ENCODE measurements at places on chromosomes 6 and 20. TPM values are rescaled to one million over a fixed set of nuclear protein-coding genes. Genes with fewer than 3 reads are reported as not detected.
A peak's percentile ranks its signal among the peaks of the same experiment; 100 is the strongest.

GRCh38 chr6:134636186-134636799 is 313.6 kb downstream of the ALDH8A1 start:
- peak; percentile 46 for DNase-seq

GRCh38 chr20:48933017-48933766 is 11.7 kb downstream of the ARFGEF2 start:
- DNase-seq, result no peak

DNA sequence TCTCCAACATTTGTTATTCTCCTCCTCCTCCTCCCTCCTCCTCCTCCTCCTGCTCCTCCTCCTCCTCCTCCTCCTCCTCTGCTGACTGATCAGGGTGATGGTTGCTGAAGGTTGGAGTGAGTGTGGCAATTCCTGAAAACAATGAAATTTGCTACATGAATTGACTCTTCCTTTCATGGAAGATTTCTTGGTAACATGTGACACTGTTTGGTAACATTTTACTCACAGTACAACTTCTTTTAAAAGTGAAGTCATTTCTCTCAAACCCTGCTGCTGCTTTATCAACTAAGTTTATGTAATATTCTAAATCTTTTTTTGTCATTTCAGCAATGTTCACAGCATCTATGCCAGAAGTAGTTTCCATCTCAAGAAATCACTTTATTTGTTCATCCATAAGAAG is 543.0 kb downstream of the MAFB start:
- DNase-seq, result no peak

DNA sequence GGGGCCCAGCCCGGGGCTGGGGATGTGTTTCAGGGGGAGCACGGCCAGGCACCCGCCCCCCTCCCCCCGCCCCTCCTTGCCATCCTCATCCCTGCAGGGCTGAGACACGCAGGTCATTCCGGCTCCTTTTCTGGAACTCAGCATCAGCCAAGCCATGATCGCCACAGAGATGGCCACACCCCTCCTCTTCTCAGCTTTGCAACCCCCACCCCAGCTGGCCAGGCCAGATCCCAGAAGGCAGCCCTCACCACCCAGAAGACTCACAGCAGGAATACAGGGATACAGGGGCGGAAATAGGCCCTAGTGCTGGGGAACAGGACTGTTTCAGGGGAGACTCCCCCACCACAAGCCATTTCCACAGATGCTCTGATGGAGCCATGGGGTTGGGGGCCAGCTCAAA is 33.5 kb downstream of the YTHDF1 start:
- no peak for DNase-seq

- peak; percentile 67 for DNase-seq
These were observed 115.9 kb downstream of the OTOR start for GRCh38 chr20:16864069-16864468.

DNA sequence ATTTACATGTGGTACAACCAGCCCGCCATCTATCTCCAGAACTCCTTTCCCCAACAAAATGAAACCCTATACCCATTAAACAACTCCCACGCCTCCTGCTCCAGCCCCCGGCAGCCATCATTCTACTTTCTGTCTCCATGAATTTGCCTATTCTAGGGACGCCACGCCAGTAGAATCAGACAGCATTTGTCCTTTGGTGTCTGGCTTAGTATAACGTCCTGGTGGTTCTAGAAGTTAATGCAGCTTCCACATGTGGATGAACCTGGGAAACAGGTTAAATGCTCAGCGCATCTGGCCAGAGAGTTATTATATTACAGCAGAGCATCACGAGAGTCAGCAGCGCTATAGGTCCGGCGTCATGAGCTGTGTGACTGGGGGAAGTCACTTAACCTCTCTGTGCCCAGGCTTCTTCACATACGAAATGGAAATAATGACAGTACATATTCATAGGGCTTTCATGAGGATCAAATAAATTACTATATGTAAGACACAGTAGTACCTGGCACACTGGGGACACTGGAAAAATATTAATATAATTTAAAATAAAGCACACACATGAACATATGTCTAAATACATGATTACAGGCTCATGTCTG is 178.7 kb upstream of the TAB2 start:
- DNase-seq, result no peak

GFOD1 gene
- total RNA-seq, result 1.8 TPM

GRCh38 chr6:157597461-157598312 is 216.7 kb downstream of the ZDHHC14 start:
- DNase-seq, result peak; percentile 42

GRCh38 chr20:57104113-57104512 is 162.3 kb downstream of the BMP7 start:
- no peak for DNase-seq

DNA sequence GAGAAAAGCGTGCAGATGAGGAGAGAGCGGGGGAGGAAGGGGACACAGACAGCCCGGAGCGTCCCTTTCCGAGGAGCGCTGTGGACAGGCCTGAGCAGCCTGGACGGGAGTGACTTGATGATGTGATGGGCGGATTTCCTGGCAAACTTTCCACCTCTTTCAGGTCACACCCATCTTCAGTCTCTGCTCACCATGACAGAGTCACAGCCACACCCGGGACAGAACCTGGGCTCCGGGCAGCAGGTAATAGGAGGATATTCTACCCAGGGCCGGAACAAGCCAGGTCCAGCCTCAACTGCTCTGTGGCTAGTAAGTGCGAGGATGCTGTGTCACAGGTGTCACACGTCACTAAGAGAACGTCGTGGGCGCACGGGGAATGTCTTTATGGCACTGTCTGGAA is 84.3 kb downstream of the THBS2 start:
- DNase-seq, result no peak

GRCh38 chr6:95087394-95088097 is 489.8 kb upstream of the MANEA start:
- peak; percentile 15 for DNase-seq

GRCh38 chr6:107812234-107812769 is 11.8 kb downstream of the SCML4 start:
- DNase-seq, result no peak

SPATS1 gene
- total RNA-seq, result not detected

SMOC2 gene
- total RNA-seq, result not detected

NINL gene
- 6.4 TPM for total RNA-seq

- DNase-seq, result no peak
These were observed 1.9 kb downstream of the RAB23 start for GRCh38 chr6:57220083-57220703.

DNA sequence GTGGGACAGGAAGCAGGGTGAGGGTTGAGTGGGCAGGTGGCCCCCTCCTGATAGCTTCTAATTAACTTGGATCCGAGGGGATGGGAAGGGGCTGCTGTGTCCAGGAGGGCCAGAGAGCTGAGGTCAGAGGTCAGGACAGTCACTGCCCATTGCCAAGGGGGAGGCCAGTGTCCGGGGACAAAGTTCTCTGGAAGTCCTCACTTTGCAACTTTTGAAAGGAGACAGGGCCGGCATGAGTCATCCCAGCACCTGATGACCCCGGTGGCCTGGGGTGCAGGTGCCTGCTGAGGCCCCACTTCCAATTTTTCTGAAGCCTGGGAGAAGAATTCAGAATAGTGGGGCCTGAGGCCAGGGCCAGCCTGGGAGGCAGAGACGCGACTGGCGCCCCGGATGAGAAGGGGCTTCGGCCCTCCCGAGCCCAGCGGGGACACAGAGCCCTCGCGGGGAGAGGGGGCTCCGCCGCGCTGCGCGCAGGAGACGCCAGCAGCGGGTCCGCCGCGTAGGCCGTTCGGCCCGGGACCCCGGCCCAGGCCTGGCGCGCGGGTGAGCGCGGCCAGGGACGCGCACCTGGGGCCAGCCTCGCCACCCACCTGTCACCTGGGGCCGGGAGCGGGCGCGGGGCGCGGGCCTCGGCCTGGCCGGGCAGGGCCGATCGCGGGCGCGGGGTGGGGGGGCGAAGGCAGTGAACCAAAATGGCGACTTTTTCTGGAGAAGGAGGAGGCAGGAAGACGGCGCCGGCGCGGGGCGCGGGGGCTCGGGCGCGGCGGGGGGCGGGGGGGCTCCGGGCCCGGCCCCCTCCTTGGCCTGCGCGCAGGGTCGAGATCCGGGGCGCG is 586 bp downstream of the ZNF512B start:
- DNase-seq, result no peak

- no peak for DNase-seq
These were observed 118.8 kb downstream of the ZMYND8 start for GRCh38 chr20:47237715-47238114.

DNA sequence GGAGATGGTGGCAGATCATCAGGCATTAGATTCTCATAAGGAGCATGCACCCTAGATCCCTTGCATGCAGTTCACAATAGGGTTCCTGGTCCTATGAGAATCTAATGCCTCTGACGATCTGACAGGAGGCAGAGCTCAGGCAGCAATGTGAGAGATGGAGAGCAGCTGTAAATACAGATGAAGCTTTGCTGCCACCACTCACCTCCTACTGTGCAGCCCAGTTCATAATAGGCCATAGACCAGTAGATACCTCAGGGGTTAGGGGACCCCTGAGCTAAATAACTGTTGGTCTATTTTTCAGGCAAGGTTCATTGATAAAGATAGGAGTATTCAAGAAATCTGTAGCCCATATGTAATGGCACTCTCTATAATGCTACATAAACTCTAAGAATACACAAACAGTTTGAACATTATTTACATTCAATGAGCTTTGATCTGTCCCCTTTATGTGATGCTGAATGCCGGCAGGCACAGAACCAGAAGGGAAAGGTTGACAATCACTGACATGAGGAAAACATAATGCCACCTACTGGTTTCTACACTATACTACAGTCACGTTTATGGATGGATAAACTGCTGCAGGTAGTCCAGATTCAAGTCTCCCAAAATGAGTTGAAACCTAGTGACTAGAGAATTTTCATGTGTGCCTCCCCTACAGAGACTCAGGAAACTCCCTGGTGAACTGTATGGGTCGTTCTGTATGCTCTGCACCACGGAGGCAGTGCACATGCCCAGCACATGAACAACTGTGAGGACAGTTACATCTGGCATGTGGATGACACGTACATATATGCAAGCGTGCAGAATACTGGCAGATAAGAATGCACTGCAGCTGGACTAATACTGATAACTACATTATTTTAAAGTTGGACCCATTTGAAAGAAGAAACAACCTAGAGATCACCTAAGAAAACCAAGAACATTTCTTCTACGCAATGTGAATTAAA is 72.0 kb downstream of the DST start:
- peak; percentile 35 for DNase-seq

DNA sequence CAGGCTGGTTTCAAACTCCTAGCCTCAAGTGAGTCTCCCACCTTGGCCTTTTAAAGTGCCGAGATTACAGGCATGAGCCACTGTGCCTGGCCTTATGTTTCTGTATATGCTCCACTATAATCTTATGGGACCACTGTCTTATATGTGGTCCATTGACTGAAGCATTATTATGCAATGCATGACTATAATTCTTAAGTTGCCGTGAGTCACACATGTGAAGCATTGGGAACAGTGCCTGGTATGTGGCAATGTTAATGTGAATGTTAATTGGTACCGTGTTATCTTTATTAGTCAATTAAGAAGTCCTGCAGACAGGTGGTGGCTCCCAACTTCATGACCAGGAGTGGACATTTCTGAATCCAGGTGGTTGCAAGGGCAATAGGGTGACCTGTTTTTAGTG is 14.7 kb upstream of the ASXL1 start:
- DNase-seq, result peak; percentile 78

CD83 gene
- total RNA-seq, result 14.9 TPM

DNA sequence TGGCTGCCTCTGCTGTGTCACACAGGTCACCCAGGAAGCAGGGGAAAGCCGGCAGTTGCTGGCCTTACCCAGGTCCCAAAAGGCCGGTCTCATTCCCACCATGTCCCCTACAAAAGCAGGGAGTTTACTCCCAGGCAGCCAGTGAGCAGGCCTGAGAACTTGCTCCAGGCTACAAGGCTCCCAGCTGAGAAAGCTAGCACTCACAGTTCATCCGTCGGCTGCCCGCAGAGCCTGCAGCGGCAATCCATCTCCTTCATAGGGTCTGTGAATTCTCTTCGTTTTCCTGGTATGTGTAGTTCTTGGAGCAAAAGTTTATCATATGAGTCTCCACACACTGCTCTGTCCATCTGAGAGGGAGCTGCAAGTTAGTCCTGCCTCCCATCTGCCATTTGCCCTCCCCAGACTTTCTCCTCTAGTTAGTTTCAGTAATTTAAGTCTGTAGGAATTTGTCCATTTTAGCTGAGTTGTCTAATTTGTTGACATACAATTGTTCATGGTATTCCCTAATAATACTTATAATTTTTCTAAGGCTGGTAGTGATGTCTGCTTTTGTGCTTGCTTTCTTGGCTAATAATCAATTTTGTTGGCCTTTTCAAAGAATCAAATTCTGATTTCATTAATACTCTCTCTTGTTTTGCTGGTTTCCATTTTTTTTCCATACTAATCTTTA is 135.6 kb downstream of the MAP3K4 start:
- no peak for DNase-seq

SSTR4 gene
- not detected for total RNA-seq

DNA sequence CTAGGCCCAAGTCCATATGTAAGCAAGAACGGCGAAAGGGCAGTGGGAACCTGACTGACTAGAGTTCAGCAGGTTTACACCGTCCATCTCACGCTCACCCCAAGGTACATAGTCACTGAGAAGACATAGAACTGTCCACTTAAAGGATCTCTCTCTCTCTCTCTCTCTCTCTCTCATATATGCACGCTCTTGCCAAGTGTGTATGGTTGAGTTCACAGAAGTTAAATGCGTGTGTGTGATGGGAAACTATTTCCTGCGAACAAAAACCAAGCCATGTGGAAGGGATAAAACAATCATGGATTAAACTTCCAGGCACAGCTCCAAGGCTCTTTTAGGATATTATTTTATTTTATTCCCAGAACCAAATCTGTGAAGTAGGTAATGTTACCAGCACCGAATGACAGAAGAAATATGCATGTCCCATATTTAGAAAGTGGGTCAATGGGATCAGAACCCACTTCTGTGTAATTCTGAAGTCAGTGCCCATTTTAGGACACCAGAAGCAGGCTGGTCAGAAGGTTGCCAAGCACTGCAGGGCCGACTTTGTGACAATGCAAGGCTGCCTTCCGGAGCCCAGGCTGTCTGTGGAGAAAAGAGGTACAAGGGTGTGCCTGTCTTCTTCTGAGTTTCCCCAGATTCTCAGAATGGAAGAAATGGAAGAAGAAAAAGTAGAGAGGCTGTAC is 49.2 kb upstream of the MAP7 start:
- DNase-seq, result no peak

- no peak for DNase-seq
These were observed 44.6 kb upstream of the CD93 start for GRCh38 chr20:23130622-23131140.

DNA sequence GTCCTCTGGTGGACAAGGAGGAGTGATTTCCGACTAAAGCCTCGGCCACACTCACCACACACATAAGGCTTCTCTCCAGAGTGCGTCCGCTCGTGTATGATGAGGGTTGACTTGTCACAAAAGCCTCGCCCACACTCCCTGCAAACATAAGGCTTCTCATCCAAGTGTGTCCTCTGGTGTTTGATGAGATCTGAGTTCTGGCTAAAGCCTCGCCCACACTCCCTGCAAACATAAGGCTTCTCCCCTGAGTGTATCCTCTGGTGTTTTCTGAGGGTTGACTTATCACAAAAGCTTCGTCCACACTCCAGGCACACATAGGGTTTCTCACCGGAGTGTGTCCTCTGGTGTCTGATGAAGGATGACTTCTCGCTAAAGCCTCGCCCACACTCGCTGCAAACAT is 12.9 kb upstream of the SNRPB start:
- no peak for DNase-seq

TMEM74B gene
- total RNA-seq, result not detected

GRCh38 chr6:104506429-104506828 is 353.3 kb downstream of the HACE1 start:
- no peak for DNase-seq

GRCh38 chr20:21693322-21693721 is 12.1 kb upstream of the PAX1 start:
- no peak for DNase-seq
